ENCODE measurements at places on chromosomes 7 and 10.

DNA sequence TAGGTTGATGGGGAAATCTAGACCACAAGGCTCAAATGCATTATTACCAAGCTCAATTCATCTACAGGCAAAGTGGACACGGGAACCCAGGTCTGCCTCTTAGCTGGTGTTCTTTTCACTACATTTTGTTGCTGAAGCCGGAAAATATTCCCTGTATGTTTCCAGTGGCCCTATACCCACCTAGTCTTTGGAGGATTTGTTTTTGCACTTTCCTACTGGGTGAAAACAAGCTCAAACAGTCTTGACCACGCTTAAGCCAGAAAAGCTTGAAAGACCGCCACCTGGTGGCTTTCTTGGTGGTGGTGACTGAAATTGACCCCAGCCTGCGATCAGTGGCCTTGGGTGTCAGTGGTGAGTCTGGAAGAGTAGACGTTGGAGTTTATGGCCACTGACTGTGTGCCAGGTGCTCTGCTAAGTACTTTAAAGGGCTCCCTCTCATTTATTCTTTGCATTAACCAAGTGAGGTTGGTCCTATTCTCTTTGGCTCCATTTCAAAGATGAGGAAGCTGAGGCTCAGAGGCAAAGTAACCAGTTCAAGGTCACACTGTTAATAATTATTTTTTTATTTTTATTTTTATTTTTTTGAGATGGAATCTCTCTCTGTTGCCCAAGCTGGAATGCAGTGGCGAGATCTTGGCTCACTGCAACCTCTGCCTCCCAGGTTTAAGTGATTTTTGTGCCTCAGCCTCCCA lies 11.1 kb upstream of the CRTAC1 start:
- DNase-seq: peak; percentile 20

GRCh38 chr7:86660950-86661462 lies 17.3 kb downstream of the GRM3 start:
- DNase-seq: no peak

GRCh38 chr7:3065724-3066143 lies 22.1 kb upstream of the CARD11 start:
- DNase-seq: no peak

DNA sequence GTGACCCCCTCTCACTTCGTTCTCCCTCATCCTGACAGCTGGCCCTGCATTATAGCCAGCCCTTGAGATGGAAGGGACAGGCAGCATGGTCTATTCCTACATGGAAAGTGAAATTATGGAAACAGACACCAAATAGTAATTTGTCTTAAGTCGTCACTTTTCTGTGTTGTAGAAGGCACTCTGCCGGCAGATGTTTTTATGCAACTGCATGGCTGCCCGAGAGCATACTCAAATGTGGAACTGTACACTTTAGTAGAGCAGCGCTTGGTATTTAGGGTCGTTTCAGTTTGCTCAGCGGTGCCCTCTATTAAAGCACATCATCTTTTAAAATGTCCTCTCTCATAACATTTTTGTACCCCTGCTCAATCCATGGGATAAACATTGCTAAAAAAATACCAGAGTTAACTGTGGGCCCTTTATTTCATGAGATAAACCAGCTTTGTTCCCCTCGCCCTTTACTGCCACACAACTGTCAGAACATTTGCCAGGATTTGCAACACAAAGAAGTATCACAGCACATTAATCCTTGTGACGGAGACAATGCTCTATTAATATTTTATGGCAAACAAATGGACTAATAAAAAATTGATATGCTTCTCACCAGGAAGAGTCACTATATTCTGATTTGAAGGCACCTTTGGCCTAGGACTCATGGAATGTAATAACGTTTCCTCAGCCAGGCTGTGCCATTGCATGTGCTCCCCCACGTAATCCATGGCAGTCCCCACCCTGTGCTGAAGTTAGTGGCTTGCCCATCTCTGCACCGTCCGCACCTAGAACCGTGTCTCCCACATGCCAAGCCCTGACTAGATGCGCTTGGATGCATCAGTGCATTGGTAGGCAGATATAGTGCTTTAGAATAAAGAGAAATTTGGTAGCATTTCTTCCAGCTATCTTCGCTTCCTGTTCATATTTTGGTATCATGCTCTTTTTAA lies 221.3 kb downstream of the PAXIP1 start:
- DNase-seq: no peak

- no peak for DNase-seq
Observed at GRCh38 chr10:109902992-109903947, 20.0 kb downstream of the XPNPEP1 start.

GRCh38 chr7:78489476-78490240 lies 691.1 kb downstream of the PHTF2 start:
- no peak for DNase-seq

GRCh38 chr7:25835197-25835596 lies 316.8 kb upstream of the NFE2L3 start:
- DNase-seq: no peak

Data from stimulated activated CD4-positive, alpha-beta T cell treated with anti-CD3 and anti-CD28 coated beads, Interleukin-15, amount 100 ng/mL, for 48 hours (primary cell).